NCI-H2171 (cell line): ENCODE measurements at places on chromosomes 3 and 15.

- no peak for DNase-seq
Observed at GRCh38 chr3:177418787-177419186, 221.5 kb upstream of the TBL1XR1 start.

DNA sequence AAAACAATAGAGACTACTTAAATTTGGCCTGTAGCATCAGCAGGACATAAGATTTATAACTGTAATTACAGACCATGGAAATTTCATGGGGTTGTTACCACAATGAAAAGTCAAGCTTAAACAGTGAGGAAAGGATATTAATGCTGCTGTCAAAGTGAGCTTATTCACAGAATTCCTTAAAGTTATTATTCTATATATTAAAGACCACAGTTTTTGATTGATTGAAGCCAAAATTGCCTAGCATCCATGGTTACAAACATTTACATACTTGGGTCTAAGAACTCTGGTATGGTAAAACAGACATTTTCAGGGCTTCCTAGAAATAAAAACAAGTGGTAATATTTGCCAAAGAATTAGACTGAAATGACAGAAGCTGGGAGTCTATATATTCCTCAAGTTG lies 248.6 kb downstream of the ATP8B4 start:
- no peak for DNase-seq

DNA sequence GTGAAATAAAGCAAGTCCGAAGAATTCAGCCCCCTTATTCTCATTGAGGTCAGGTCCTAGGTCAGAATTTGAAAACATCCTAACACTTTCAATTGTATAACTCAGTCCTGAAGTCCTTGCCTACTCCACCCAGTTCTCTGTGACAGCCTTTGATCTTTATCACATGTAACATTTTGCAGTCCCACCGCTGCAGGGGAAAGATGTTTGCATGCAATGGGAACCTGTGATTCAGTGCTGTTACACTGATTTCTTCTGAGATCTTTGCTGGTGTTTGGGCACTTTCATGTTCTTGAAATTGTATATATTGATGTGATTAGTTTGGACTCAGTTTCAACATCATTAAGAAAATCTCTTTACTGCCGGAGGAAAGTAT lies 18.0 kb upstream of the SECISBP2L start:
- no peak for DNase-seq

DNA sequence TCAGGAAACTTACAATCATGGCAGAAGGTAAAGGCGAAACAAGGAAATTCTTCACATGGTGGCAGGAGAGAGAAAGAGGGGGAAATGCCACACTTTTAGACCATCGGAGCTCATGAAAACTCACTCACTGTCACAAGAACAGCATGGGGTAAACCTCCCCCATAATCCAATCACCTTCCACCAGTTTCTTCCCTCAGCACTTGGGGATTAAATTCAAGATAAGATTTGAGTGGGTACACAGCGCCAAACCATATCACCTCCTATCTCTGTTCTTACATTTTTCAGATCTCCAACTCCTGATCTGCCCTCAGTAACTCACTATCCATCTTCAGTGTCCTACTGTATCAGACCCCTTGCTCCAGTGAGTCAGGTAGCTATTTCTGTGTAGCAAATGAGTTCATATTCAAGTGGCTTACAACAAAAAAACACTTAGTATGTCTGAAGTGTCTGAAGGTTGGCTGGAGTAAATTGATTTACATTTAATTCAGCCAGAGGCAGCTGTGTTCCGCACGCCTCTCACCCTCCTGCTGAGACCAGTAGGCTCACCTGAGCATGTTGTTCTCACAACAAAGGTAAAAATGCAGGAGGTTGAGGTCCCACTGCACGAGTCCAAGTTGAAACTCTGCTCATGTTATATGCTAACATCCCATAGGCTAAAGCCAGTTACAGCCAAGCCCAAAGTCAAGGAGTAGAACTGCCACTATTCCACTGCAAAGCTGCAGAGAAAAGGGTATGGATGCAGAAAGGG lies 180.7 kb upstream of the LMCD1 start:
- DNase-seq, result no peak

- no peak for DNase-seq
Observed at GRCh38 chr3:162629372-162629771, 1132.8 kb downstream of the OTOL1 start.

GRCh38 chr15:81959196-81959595 lies 86.6 kb downstream of the MEX3B start:
- DNase-seq, result no peak

GRCh38 chr3:22729981-22730380 lies 473.1 kb upstream of the UBE2E2 start:
- no peak for DNase-seq

- DNase-seq, result no peak
Observed at GRCh38 chr3:182342252-182342651, 451.1 kb upstream of the ATP11B start.

- DNase-seq, result peak; percentile 21
Observed at GRCh38 chr15:35289024-35289617, 204.0 kb upstream of the NANOGP8 start.

DNA sequence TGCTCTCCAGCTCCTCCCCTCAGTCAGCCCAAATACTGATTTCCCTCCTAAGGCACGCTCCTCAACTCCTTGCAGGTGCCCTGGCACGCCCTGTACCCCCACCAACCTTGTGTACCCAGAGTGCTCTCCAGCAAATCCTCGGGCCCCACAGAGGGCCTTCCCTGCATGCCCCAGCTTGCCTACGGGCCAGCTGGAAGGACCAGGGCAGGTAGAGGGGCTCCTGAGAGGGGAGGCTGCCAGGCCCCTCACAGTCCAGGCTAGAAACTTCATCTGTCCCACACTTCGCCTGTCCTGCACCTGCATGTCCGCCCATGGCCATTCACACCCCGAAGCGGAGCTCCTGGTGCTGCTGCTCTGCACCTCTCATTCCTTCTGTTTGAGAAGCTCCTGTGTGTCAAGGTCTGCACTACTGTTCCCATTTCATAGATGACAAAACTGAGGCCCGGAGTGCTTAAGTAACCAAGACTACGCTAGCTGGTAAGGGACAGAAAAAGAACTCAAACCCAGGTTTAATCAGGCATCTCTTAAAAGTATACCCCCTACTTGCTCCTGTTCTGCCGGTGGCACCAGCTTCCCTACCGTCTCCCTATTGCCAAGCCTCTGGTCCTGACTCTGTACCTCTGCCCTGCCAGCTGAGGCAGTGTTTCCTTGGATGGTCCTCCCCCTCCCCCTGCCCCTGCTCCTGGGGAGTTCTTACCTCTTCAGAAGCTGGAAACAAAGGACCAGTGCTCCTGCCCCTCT lies 35.6 kb downstream of the ZXDC start:
- DNase-seq, result no peak

- DNase-seq, result no peak
Observed at GRCh38 chr3:152557302-152557999, 277.5 kb upstream of the P2RY1 start.

DNA sequence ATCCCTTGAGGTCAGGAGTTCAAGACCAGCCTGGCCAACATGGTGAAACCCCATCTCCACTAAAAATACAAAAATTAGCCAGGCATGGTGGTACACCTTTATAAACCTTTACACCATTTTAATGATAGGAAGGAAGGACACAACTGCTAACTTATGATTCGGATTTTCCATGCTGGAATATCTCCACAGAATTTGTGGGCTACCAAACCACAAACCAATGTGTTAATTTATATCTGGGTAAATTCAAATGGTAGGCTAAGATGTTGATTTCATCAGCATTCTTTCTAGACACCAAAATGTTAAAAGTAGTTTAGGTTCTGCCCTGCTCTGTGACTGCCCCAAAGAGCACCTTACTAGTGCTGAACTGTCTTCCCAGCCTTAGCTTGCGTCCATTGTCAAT lies 72.8 kb downstream of the POLQ start:
- no peak for DNase-seq

- DNase-seq, result no peak
Observed at GRCh38 chr3:140931801-140932200, 9.8 kb upstream of the SLC25A36 start.

- no peak for DNase-seq
Observed at GRCh38 chr3:143421556-143421955, 302.0 kb downstream of the CHST2 start.

GRCh38 chr3:172644258-172644657 lies 66.6 kb downstream of the NCEH1 start:
- no peak for DNase-seq

- no peak for DNase-seq
Observed at GRCh38 chr3:157369727-157370421, 66.8 kb upstream of the PTX3 start.

- DNase-seq, result no peak
Observed at GRCh38 chr3:132362329-132362728, 45.1 kb downstream of the ACP3 start.

DNA sequence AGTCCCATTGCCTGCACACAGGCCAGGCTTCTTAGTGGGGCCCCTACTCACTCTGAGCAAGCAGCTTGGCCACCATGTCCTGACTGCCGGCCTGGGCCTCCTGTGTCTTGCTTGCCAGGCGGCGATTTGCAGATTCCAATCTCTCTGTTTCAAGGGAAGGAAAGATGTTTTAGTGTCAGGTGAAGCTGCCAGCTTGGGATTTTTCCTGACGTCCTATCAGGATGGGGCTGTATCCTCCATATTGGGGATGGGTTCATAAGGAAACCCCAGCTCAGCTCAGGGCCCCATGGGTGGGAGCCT lies 8.5 kb downstream of the AMOTL2 start:
- no peak for DNase-seq

DNA sequence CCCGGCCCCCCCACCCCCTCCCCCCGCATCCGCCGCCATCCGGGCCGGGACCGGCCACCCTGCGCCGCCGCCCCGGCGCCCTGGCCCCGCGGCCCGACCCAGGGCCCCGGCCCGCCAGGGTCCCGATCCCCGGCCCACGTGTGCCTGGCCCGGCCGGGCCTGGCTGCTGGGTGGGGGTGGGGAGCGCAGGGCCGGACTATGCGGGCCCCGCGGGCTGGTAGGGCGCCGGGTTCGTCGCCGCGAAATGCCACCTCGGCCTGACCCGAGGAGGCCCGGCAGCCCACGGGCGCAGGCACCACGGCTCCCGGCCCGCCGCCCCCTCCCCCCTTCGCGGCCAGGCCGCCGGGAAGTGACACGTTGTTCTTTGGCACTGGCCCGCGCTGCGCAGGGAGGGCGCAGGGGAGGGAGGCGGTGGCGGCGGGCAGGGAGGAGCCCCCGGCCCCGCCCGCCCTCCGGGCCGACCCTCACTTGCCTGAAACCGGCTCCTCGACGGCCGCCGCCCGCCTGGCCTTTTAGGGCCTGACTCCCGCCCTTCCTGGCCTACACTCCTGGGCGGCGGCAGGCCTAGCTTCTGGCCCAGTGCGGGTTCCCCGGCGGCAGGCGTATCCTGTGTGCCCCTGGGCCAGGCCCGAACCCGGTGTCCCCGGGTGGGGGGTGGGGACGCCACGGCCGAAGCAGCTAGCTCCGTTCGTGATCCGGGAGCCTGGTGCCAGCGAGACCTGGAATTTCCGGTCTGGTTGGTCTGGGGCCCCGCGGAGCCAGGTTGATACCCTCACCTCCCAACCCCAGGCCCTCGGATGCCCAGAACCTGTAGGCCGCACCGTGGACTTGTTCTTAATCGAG lies 515 bp downstream of the EIF4G1 start:
- peak; percentile 25 for DNase-seq

DNA sequence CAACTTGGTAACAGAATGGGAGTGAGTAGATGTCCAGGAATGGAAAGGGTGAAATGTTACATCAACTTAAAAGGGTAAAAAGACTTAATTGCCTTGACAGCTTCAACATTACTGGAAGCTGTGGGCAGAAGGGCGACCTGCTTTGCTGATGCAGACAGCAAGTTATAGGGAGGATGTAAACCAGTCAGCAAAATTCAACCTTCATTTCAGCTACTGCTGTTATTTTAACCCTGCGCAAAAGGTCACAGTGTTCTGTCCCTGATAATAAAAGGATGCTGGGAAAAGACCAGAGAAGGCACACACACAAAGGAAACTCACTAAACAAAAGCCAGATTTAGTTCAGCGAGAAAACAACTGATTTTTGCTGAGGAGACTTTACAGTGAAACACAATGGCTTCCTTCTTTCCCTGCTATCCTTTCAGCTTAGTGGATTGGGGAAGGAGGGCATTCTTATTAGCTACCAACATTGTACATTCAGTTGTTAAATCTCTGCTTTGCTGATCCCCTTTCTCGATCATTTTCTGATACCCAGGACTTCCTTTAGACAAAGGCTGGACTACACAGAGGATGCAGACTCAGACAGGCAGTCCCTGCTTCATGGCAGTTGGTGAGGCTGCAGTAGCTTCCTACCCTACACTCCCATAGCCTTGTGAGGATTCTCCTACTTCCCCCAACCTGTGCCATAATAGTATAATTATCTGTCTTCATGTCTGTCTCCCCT lies 62.0 kb downstream of the P3H2 start:
- no peak for DNase-seq

DNA sequence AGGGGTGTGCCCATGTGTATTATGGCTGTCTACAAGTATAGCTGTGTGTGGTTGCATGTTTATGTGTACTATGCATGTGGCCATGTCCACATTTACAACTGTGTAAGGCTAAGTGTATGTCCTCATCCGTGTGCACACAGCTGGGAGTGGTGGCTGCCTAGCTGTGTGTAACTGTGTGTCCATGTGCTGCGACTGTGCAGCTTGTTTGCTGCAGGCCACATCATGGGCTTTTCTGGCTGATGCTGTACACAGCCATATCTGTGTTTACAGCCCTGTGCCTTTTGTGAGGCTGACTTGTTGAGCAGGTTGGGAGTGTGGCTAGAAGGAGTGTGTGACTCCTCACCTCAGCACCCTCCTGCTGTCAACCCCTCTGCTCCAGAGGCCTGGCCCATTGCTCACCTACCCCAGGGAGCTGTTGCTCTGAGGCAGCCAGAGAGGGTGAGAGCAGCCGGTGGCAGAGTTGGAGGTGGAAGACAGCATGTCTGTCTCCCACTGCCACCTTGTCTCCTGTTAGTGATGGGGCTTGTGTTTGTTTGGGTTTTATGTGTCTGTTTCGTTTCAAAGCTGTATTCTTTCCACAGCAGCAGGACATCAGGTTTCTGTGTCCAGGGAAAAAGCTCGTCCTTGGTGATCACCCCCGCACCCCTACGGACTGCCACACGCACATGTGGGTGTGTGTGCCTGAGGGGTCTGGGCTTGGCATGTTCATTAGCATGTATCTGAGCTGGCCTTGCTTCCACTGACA lies 1.4 kb upstream of the GRM2 start:
- no peak for DNase-seq

GRCh38 chr3:23356169-23356568 lies 153.0 kb downstream of the UBE2E2 start:
- DNase-seq, result no peak

GRCh38 chr3:21920421-21920861 lies 169.4 kb upstream of the ZNF385D start:
- no peak for DNase-seq

DNA sequence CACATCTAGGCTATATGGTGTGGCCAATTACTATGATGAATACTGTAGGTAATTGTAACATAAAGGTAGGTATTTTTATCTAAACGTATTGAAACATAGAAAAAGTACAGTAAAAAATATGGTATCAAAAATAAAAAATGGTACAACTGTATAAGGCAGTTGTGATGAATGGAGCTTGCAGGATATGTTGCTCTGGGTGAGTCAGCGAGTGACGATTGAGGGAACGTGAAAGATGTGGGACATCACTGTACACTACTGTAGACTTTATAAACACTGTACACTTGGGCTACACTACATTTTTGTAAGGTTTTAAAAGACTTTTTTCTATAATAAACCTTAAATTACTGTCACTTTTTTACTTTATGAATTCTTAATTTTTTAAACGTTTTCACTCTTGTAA lies 10.3 kb downstream of the CTNNB1 start:
- no peak for DNase-seq

- no peak for DNase-seq
Observed at GRCh38 chr15:74185710-74186348, 12.3 kb downstream of the ISLR start.

- DNase-seq, result no peak
Observed at GRCh38 chr3:195156286-195156890, 114.6 kb downstream of the XXYLT1 start.

GRCh38 chr3:63287610-63288009 lies 9.5 kb downstream of the SYNPR start:
- no peak for DNase-seq
